ENCODE measurements at places on chromosomes 12 and 14.

DNA sequence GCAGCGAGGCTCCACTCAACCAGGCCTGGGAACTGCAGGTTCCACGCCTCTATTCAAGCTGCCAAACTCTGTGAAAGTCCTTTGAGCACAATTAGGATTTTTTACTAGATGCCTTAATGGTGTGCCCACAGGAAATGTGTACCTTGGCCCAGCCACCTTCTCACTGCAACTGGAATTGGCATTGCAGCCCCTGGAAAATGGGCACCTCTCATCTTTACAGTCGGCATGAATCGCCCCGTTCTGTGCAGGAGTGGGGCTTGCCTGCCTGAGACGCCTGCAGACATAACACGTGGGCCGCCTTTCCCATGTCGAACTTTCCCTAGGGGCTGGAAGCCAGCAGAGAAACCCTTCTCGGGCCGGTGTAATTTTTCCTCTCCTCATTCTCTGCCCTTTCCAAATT lies 42.0 kb upstream of the ELK3 start:
- ATAC-seq, result no peak
- H3K27me3 ChIP-seq, result no peaks in the 10 kb centered on the region
- no peaks in the 10 kb centered on the region for H3K4me1 ChIP-seq
- no peaks in the 10 kb centered on the region for H3K36me3 ChIP-seq
- no peak overlapping the region for H3K4me3 ChIP-seq

DNA sequence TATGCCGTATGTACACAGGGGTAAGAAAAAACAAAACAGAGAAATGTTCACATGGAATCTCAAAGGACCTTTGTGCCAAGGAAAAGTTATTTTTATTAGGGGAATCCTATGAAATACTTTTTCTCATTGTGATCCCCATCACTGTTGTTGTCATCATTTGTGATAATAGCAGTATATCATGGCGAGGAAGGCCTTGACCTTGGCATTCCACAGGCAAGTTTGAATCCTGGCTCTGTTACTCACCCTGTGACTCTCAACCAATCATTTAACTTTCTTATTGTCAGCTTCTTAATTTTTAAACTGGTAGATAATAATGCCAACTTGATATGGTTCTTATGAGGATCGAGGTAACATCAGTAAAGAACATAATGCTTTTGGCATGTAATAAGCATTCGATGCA lies 142.2 kb upstream of the DDHD1 start:
- no peak for ATAC-seq
- no peak overlapping the region for H3K27ac ChIP-seq
- no peaks in the 10 kb centered on the region for H3K27me3 ChIP-seq
- H3K4me1 ChIP-seq, result no peaks in the 10 kb centered on the region
- no peaks in the 10 kb centered on the region for H3K36me3 ChIP-seq
- no peak overlapping the region for H3K4me3 ChIP-seq

DNA sequence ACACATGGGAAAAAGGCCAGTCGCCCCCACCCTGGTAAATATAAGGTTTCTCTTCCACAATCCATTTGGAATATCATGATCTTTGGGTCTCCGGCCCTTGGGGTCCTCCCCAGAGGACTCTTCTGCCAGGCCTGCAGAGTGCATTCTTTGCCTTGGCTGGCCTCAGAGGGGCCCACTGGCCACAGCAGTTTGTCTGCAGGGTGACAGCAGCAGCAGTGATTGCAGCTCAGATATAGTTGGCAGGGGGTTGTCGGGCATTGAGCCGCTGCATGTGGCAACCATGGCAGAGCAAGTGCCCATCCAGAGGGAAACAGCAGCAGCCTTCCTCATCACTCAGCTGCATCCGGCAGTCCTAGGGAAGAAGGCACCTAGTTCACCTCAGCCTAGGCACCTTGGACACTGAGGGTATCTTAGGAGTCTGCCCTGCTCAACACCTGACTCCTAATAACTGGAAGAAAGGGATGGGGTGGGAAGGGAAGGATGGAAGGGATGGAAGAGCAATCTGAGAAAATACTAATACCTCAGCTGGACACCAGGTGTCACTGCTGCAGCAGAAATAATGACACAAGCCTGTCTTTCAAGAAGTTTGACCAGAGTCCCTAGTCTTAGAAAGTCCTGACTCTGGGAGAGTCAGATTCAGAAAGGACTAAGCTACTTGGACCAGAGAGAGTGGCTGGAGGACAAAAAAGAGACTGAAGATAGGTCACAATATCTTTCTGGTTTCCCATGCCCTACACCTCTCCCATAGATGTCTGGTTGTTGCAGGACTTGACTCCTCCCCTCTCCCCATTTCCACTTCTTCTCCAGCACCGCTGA lies 8.9 kb downstream of the AJUBA start:
- no peak overlapping the region for H3K4me3 ChIP-seq
- peaks cover 17% of the 10 kb centered on the region for H3K36me3 ChIP-seq
- no peaks in the 10 kb centered on the region for H3K27me3 ChIP-seq
- no peak overlapping the region for H3K27ac ChIP-seq

DNA sequence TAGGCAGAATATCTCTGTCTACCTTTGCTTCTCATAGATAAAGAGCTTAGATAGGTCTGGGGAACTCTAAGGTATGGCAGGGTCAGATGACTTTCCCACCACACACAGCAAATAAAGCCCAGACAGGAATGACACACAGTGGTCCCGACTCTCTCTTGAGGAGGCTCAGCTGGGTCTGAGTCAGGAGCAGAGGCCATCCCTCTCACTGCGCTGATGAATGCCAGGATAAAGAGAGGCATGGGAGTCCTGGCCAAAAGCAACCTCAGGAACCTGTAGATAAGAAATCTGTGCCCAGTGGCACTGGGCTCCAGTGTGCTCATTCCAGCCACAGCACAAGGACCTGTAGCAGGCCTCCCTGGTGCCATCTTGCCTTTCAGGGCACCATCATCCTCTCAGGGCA lies 129.4 kb upstream of the PARP11 start:
- H3K4me3 ChIP-seq, result no peak overlapping the region
- H3K4me1 ChIP-seq, result no peaks in the 10 kb centered on the region
- no peak for ATAC-seq
- no peak overlapping the region for H3K27ac ChIP-seq
- H3K36me3 ChIP-seq, result no peaks in the 10 kb centered on the region

DNA sequence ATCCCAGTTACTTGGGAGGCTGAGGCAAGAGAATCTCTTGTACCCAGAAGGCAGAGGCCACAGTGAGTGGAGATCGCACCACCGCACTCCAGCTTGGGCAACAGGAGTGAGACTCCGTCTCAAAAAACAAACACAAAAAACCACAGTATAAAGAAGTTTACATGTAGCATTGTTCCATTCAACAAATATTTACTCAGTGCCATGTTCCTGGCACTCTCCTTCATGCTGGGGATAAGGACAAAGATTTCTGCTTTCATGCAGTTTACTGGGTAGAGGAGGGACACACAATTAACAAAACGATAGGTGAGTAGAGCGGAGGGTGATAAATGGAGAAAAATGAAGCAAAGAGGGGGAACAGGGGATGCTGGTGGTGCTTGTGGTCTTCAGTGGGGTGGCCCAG lies 68.2 kb upstream of the OVCH1 start:
- H3K27ac ChIP-seq, result no peak overlapping the region
- H3K36me3 ChIP-seq, result no peaks in the 10 kb centered on the region
- no peaks in the 10 kb centered on the region for H3K27me3 ChIP-seq
- no peak overlapping the region for H3K4me3 ChIP-seq
- no peak for ATAC-seq

DNA sequence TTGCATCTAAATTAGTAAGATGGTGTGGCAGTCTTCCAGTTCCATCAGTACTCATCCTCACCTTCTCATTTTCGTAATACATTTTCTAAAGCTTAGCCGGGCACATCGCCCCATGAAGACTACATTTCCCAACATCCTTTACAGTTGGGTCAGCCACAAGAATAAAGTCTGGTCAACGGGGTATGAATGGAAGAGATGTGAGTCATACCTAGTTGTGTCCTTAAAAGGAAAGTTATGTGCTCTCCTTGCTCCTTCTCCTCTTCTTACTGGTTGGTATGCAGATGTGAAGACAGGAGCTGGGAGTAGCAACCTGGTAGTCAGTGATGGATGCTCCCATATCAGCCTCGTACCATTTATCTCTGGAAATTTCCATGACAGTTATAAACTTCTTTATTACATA lies 35.9 kb upstream of the EGLN3 start:
- H3K36me3 ChIP-seq, result no peaks in the 10 kb centered on the region
- no peaks in the 10 kb centered on the region for H3K27me3 ChIP-seq
- ATAC-seq, result peak; percentile 67
- H3K4me3 ChIP-seq, result no peak overlapping the region
- no peak overlapping the region for H3K27ac ChIP-seq

- no peak overlapping the region for H3K4me3 ChIP-seq
- no peaks in the 10 kb centered on the region for H3K27me3 ChIP-seq
- H3K4me1 ChIP-seq, result no peaks in the 10 kb centered on the region
Observed at GRCh38 chr14:103755060-103755459, 39.5 kb downstream of the ZFYVE21 start.

- H3K27me3 ChIP-seq, result no peaks in the 10 kb centered on the region
- H3K4me3 ChIP-seq, result no peak overlapping the region
- no peak overlapping the region for H3K27ac ChIP-seq
- no peaks in the 10 kb centered on the region for H3K36me3 ChIP-seq
Observed at GRCh38 chr14:51554953-51555352, 96.8 kb upstream of the FRMD6 start.

DNA sequence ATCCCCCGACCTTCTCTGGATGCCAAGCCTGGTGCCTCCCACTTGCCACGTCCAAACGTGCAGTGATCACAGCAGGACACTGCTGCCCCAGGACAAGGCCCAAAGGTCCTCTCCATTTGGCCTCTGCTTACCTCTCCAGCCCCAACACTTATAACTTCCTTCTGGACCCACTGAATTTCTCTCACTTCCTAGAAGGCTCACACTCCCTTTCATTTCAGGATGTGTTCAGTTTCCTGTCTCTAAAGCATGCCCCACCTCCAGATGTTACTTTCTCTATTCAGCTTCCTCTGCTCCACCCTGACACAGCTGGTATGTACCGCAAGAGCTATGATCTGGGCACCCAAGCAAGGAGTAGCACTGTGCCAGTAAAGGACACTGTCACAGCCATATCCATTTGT lies 33.0 kb downstream of the CDKL1 start:
- no peaks in the 10 kb centered on the region for H3K36me3 ChIP-seq
- ATAC-seq, result peak; percentile 81
- peak overlapping the region; percentile 57 for H3K27ac ChIP-seq
- no peaks in the 10 kb centered on the region for H3K27me3 ChIP-seq
- peak overlapping the region; percentile 23 for H3K4me3 ChIP-seq
- H3K4me1 ChIP-seq, result peaks cover 12% of the 10 kb centered on the region

DNA sequence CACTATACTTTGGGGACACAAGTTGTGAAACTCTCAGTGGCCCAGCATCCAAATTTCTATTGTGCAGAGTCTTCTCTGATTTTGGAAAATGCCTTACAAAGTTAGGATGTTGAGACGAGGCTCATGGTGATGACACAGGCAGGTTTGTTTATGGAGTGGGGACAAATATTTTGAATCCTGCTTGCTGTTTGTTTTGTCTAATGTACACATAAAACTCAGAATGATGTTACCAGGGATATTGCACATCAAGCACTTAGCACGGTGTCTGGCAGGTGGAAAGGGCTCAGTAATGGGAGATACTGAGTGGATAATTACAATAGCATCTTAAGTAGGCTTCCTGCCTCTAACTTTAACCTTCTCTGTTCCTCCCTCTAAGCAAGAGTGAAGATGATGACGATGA lies 628.9 kb upstream of the TBX3 start:
- H3K27me3 ChIP-seq, result peaks cover 11% of the 10 kb centered on the region
- no peaks in the 10 kb centered on the region for H3K4me1 ChIP-seq
- H3K36me3 ChIP-seq, result no peaks in the 10 kb centered on the region
- H3K4me3 ChIP-seq, result no peak overlapping the region
- no peak overlapping the region for H3K27ac ChIP-seq
- ATAC-seq, result no peak

Data from gastroesophageal sphincter (tissue), 4 donors.